ENCODE measurements at places on chromosomes 11 and 22.

- H3K27ac ChIP-seq, result no peak overlapping the region
- DNase-seq, result no peak
- no peak overlapping the region for H3K4me3 ChIP-seq
- H3K36me3 ChIP-seq, result no peaks in the 10 kb centered on the region
- H3K4me1 ChIP-seq, result no peaks in the 10 kb centered on the region
Observed at GRCh38 chr22:50610581-50610980, 10.0 kb downstream of the MAPK8IP2 start.

GRCh38 chr22:47192651-47193437, 430.4 kb downstream of the TBC1D22A start:
- DNase-seq, result no peak
- H3K4me1 ChIP-seq, result no peaks in the 10 kb centered on the region
- H3K27ac ChIP-seq, result no peak overlapping the region
- no peak overlapping the region for H3K4me3 ChIP-seq

GRCh38 chr11:108369064-108369463, 98.3 kb downstream of the C11orf65 start:
- no peak overlapping the region for H3K4me3 ChIP-seq
- H3K27me3 ChIP-seq, result no peaks in the 10 kb centered on the region
- no peaks in the 10 kb centered on the region for H3K4me1 ChIP-seq

DNA sequence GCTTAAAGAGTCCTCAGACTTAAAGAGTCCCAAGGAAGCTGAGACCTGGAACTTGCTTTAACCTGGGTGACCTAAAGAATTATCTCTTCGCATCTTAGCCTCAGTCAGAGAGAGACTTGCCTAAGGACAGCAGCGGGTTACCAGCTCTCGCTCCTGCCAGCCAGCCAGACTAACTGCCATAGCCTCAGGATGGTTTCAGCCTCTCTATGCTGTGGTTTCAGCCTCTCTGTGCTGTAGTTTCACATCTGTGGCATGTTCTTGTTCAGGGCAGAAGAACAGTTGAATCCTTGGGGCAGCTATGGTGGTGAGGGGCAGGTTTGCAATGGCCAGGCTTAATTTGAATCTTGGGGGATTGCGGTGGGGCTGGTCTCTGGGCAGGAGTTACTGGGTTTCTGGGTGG, 2.3 kb downstream of the FRMD8 start:
- no peak overlapping the region for H3K27ac ChIP-seq
- H3K4me3 ChIP-seq, result no peak overlapping the region
- DNase-seq, result no peak
- H3K36me3 ChIP-seq, result peaks cover 7% of the 10 kb centered on the region
- H3K27me3 ChIP-seq, result no peaks in the 10 kb centered on the region

DNA sequence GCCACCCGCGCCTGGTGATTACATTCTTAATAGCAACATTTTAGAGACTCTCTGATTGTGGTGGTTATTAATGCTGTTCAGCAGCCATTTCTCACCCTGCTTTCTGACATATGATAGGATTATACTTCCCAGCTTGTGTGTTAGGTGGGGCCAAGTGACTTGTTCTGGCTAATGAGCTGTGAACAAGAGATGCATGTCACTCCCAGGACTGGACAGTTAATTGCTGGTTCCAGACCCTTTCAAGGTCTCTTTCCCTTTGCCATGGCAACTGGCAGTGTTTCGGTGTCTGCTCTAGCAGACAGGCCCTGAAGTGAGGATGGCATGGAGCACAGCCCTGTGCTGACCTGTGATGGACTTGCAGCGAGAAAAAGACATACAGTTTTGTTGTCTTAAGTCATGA, 8.9 kb upstream of the PTPRJ start:
- H3K36me3 ChIP-seq, result no peaks in the 10 kb centered on the region
- H3K4me1 ChIP-seq, result no peaks in the 10 kb centered on the region
- H3K4me3 ChIP-seq, result no peak overlapping the region
- H3K27me3 ChIP-seq, result no peaks in the 10 kb centered on the region
- no peak for DNase-seq

DNA sequence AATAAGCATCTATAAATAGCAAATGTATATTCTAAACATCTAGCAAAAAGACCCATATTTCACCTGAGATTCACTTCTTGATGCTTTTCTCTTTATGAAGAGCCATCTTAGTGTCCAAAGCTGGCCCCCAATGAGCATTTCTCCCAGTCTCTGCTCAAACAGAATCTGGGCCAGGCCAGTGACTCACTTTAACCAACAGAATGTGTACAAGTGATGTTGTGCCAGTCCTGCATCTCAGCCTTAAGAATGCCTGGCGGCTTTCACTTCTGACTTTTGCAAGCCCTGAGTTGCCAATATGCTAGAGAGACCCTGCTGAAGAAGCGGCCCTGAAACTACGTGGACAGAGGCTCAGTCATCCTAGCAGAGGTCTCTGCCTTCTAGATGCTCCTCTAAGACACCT, 6.9 kb upstream of the COPB1 start:
- H3K27me3 ChIP-seq, result no peaks in the 10 kb centered on the region
- peaks cover 65% of the 10 kb centered on the region for H3K36me3 ChIP-seq
- H3K4me1 ChIP-seq, result no peaks in the 10 kb centered on the region

- no peaks in the 10 kb centered on the region for H3K27me3 ChIP-seq
- DNase-seq, result no peak
- no peak overlapping the region for H3K4me3 ChIP-seq
- no peaks in the 10 kb centered on the region for H3K4me1 ChIP-seq
- no peak overlapping the region for H3K27ac ChIP-seq
Observed at GRCh38 chr11:87425391-87425790, 387.7 kb downstream of the TMEM135 start.

GRCh38 chr11:61488651-61489291, 19.8 kb upstream of the LRRC10B start:
- no peak for DNase-seq
- H3K27me3 ChIP-seq, result no peaks in the 10 kb centered on the region
- H3K4me3 ChIP-seq, result no peak overlapping the region

GRCh38 chr11:17745023-17745772, 10.6 kb downstream of the KCNC1 start:
- no peak for DNase-seq
- H3K4me1 ChIP-seq, result no peaks in the 10 kb centered on the region
- no peaks in the 10 kb centered on the region for H3K27me3 ChIP-seq

GRCh38 chr11:113591117-113591516, 115.0 kb downstream of the TMPRSS5 start:
- no peak for DNase-seq
- H3K4me3 ChIP-seq, result no peak overlapping the region
- H3K27ac ChIP-seq, result no peak overlapping the region
- no peaks in the 10 kb centered on the region for H3K27me3 ChIP-seq
- no peaks in the 10 kb centered on the region for H3K36me3 ChIP-seq

DNA sequence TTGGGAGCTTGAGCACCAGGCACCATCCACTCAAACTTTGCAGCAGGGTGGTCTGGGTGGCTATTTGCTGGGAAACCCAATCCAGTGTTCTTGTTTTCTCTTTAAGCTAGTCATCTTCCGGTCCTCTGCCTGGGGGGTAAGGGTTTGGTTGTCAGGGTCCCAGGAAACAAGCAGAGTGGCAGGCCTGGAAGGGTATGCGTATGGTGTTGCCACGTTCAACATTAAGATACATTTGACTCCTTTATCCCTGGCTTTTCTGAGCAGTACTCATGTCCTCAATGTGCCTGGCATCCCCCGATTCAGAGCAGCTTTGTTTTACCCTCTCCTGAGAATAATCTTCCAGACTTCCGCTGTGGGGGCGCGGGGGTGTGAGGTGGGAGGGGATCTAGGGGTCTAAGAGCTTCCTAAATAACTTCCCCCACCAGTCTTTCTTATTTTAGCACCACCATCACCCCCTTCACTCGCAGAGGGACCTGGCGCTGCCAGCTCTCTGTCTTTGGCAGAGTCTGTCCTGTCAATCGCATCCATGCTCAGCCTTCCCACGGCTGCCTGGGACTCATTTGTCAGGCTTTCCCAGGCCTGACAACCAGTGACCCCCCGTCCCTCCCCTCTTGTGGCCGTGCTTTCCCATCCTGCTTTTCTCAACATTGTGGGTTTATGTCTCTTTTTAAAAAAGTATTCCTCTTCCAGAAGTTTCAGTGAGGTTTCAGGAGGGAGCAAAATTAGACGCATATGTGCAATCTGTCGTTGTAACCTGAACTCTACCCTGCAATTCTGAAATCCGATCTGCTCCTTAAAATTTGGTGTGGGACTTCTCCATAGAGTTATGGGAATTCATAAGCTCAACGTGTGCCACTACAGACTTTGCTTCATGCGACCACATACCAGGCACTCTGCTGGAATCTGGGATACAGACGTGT, 27.0 kb upstream of the RBFOX2 start:
- H3K27ac ChIP-seq, result no peak overlapping the region
- no peaks in the 10 kb centered on the region for H3K27me3 ChIP-seq
- H3K4me1 ChIP-seq, result no peaks in the 10 kb centered on the region
- no peak overlapping the region for H3K4me3 ChIP-seq
- H3K36me3 ChIP-seq, result no peaks in the 10 kb centered on the region
- no peak for DNase-seq

GRCh38 chr11:28338371-28338770, 230.2 kb downstream of the METTL15 start:
- DNase-seq, result no peak
- H3K4me1 ChIP-seq, result no peaks in the 10 kb centered on the region
- H3K27ac ChIP-seq, result no peak overlapping the region
- no peaks in the 10 kb centered on the region for H3K36me3 ChIP-seq
- H3K27me3 ChIP-seq, result no peaks in the 10 kb centered on the region
- no peak overlapping the region for H3K4me3 ChIP-seq

DNA sequence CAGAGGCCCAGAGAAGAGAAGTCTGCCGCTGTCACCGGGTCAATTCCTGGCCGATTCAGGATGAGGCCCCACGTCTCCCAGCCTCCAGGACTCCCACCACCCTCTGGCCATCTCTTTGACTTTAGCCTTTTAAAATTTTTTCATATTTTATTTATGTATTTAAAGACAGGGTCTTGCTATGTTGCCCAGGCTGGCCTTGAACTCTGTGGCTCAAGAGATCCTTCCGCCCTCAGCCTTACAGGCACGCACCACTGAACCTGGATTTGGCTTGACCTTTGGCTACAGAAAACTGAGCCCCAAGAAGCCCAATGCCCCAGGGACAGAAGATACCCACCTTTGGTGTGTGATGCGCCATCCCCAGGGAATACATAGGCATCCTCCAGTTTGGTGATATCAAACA, 3.9 kb downstream of the POLR3H start:
- H3K27ac ChIP-seq, result no peak overlapping the region
- no peaks in the 10 kb centered on the region for H3K27me3 ChIP-seq
- peaks cover 13% of the 10 kb centered on the region for H3K4me1 ChIP-seq
- H3K36me3 ChIP-seq, result peaks cover 6% of the 10 kb centered on the region
- H3K4me3 ChIP-seq, result no peak overlapping the region

GRCh38 chr11:70493089-70493474, 94.8 kb downstream of the CTTN start:
- no peak overlapping the region for H3K27ac ChIP-seq
- H3K4me1 ChIP-seq, result no peaks in the 10 kb centered on the region
- H3K36me3 ChIP-seq, result no peaks in the 10 kb centered on the region
- no peak overlapping the region for H3K4me3 ChIP-seq

DNA sequence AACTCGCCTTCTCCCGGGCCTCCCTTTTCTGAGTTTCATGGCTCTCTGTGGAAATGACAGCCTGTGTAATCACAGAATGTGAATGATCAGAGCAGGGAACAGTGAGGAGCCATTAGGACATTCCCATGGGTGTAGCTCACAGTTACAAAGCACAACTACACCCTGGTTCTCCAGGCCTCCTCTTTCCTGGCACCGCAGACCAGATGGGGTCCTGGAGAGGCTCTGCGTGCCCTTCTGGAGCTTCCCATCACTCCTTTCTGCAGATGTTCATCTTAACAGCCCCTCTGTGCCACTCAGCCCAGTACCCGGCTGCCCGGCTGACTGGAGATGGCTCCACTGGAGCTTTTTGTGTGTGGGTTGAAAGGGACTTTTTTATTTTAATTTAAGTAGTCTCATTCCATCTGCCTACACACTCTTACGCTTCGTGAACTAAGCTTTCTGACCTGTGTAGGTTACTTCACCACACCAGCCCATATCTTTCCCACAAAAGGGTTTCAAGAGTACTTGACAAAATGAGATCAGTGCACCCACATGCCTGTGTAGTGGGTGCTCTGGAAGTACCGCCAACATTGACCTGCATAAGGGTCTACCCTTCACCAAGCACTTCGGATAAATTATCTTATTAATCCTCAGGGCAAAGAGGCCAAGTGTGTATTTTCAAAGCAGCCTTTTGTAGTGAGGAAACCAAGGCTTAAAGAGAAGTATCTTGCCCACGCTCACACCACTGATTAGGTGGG, 29.8 kb downstream of the SREBF2 start:
- peaks cover 34% of the 10 kb centered on the region for H3K4me1 ChIP-seq
- no peaks in the 10 kb centered on the region for H3K27me3 ChIP-seq
- peaks cover 8% of the 10 kb centered on the region for H3K36me3 ChIP-seq
- no peak for DNase-seq
- peak overlapping the region; percentile 79 for H3K27ac ChIP-seq

DNA sequence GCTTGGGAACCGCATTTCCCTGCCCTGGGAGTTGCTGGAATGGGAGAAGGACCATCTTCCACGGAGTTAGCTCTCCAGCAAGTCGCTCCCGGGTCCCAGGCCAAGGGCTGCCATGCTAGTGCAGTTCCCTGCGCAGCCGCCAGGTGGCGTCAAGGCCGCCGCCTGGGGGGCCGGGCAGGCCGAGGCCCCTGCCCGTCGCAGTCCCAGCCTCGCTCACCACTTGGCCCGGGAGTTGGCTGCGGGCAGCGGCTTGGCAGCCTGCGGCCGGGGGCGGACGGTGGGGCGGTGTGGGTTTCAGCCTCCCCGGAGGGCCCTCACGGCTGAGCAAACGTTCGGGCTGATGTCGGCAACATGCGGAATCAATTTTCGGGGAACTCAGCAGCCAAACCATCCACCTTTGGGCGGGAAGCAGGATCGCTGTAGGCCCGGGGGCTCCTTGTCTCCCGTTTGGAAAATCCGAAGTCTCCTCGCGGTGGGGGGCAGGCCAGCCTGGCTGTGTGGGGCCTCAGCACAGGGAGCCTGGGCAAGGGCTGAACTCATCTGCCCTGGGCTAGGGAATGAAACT, 415.1 kb downstream of the SOX6 start:
- H3K36me3 ChIP-seq, result no peaks in the 10 kb centered on the region
- no peak overlapping the region for H3K27ac ChIP-seq
- DNase-seq, result no peak
- no peaks in the 10 kb centered on the region for H3K4me1 ChIP-seq
- no peaks in the 10 kb centered on the region for H3K27me3 ChIP-seq

GRCh38 chr11:113417428-113417827, 29.8 kb downstream of the ANKK1 start:
- no peaks in the 10 kb centered on the region for H3K27me3 ChIP-seq
- no peaks in the 10 kb centered on the region for H3K4me1 ChIP-seq
- DNase-seq, result no peak
- H3K36me3 ChIP-seq, result no peaks in the 10 kb centered on the region
- H3K27ac ChIP-seq, result no peak overlapping the region
- H3K4me3 ChIP-seq, result no peak overlapping the region

Data from effector memory CD4-positive, alpha-beta T cell (primary cell).